ENCODE measurements at places on chromosomes 3 and 15. TPM values are rescaled to one million over a fixed set of nuclear protein-coding genes. Genes with fewer than 3 reads are reported as not detected.

Gene DUOXA2
- total RNA-seq = not detected

Gene EPHA6
- total RNA-seq = 0.28 TPM

GRCh38 chr3:104961851-104962250, 404.9 kb upstream of the ALCAM start:
- no peaks in the 10 kb centered on the region for H3K27me3 ChIP-seq
- no peak overlapping the region for H3K4me3 ChIP-seq
- peaks cover 3% of the 10 kb centered on the region for H3K4me1 ChIP-seq
- DNase-seq = peak; percentile 26
- no peak overlapping the region for H3K27ac ChIP-seq

DNA sequence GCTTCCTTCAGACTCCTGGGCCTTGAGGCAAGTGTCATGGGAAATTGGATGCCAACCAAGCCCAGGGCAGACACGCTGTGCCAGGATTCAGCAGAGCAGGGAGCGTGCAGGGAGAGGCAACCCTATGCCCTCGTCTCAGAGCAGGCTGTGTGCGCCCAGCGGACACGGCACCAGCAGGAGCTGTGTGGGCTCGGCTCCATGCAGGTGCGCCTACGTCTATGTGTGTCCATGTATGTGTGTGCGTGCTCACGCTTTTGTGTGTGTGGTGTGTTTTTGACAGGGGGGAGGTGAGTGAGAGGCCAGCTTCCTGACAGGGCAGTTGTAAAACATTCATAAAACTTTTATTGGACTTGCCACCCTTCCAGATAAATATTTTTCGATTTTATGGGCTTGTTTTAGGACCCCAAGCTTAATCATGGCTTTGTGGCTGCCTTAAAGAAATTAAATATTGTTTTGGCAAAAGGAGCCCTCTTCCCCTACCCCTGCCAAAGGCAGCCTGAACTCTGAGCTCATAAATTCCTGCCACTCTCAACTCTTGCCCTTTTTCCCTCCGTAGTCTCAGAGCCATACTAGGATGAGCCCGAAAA, 84.4 kb downstream of the DNAJB8 start:
- DNase-seq = peak; percentile 19
- peaks cover 7% of the 10 kb centered on the region for H3K4me1 ChIP-seq
- no peaks in the 10 kb centered on the region for H3K36me3 ChIP-seq
- H3K4me3 ChIP-seq = no peak overlapping the region
- H3K27ac ChIP-seq = no peak overlapping the region

DNA sequence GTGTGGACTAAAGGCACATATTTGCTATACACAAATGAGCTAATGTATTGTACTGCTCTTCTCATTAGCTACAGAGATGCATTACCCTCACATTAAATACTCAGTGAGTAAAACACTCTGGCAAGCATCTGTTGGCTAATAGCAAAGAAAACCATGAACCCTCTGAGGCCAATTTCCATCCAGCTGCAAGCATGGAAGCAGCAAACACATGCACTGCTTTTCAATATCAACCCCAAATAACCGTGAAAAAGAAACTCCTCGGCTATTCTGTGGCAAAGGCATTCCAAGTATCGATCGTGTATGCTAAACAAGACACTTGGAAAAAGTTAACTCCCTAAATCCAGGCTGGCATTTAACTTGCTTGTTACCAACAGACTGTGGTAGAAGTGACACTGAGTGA, 67.0 kb downstream of the PEAK1 start:
- H3K4me3 ChIP-seq = no peak overlapping the region
- no peaks in the 10 kb centered on the region for H3K27me3 ChIP-seq
- no peaks in the 10 kb centered on the region for H3K36me3 ChIP-seq
- DNase-seq = no peak
- peaks cover 4% of the 10 kb centered on the region for H3K4me1 ChIP-seq

DNA sequence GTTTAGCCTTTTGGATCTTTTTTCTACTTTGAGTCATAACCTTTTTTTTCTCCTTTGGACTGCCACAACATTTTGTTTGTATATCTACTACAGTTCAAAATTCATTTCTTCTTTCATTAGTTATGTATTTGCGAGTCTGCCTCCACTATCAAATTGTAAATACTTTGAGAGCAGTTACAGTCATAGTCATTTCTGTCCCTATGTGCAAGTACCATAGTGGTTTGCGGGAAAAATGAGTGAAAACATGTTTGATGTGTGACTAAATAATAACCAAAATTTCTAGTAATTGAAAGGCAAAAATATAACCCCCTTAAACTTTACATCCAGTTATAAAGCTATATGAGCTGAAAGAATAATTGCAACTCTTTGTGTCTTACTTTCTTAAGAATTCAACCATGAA, 45.8 kb upstream of the CCDC50 start:
- no peak overlapping the region for H3K27ac ChIP-seq
- no peak overlapping the region for H3K4me3 ChIP-seq
- H3K4me1 ChIP-seq = no peaks in the 10 kb centered on the region

Gene LRRC15
- total RNA-seq = not detected

Gene PLA2G4F
- total RNA-seq = not detected

GRCh38 chr3:77489216-77489615, 449.3 kb downstream of the ROBO2 start:
- no peaks in the 10 kb centered on the region for H3K36me3 ChIP-seq
- no peak overlapping the region for H3K27ac ChIP-seq
- H3K27me3 ChIP-seq = no peaks in the 10 kb centered on the region
- no peak for DNase-seq

GRCh38 chr3:110139821-110140220, 802.5 kb upstream of the DPPA4 start:
- H3K27ac ChIP-seq = no peak overlapping the region
- H3K27me3 ChIP-seq = no peaks in the 10 kb centered on the region
- H3K36me3 ChIP-seq = no peaks in the 10 kb centered on the region
- DNase-seq = no peak
- H3K4me1 ChIP-seq = no peaks in the 10 kb centered on the region

Gene CD86
- total RNA-seq = not detected

Gene PFN2
- total RNA-seq = 124 TPM

- H3K27me3 ChIP-seq = peaks cover 4% of the 10 kb centered on the region
- H3K27ac ChIP-seq = no peak overlapping the region
- no peaks in the 10 kb centered on the region for H3K4me1 ChIP-seq
- H3K4me3 ChIP-seq = no peak overlapping the region
- DNase-seq = no peak
Observed at GRCh38 chr15:36275656-36276055, 303.8 kb upstream of the CDIN1 start.

- H3K27ac ChIP-seq = no peak overlapping the region
- H3K36me3 ChIP-seq = no peaks in the 10 kb centered on the region
- DNase-seq = no peak
- H3K27me3 ChIP-seq = no peaks in the 10 kb centered on the region
Observed at GRCh38 chr3:100879195-100879810, 113.9 kb downstream of the ABI3BP start.

DNA sequence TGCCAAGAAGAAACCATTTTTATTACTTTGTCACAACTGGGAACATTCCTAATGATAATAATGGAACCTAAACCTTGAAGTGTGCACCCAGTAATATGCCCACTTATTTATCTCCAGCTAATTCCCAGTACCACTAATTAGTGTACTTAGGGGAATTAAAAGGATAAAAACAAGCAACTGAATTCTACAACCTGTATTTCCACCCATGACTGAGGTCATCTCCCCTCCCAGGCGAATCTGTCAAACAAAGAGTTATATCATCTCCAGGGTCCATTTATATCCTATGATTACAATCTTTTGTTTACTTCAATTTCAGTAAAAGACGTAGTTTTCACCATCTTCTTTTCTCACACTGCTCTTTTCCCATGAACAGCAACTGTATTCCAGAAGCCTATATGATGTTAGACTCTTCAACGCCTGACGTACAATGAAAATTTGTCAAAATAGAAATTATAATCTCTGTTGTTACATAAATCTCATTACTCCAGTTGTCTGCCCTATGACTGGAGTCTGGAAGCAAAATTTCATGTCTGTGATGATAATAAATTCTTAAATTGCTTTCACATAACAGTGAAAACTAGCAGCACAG, 177.6 kb downstream of the GOLIM4 start:
- no peak overlapping the region for H3K4me3 ChIP-seq
- no peak overlapping the region for H3K27ac ChIP-seq
- DNase-seq = no peak
- H3K27me3 ChIP-seq = peaks cover 2% of the 10 kb centered on the region
- H3K36me3 ChIP-seq = no peaks in the 10 kb centered on the region
- H3K4me1 ChIP-seq = no peaks in the 10 kb centered on the region

- peaks cover 2% of the 10 kb centered on the region for H3K4me1 ChIP-seq
- H3K36me3 ChIP-seq = no peaks in the 10 kb centered on the region
- DNase-seq = no peak
- peaks cover 12% of the 10 kb centered on the region for H3K27me3 ChIP-seq
Observed at GRCh38 chr3:72246685-72247084, 461.7 kb upstream of the PROK2 start.

DNA sequence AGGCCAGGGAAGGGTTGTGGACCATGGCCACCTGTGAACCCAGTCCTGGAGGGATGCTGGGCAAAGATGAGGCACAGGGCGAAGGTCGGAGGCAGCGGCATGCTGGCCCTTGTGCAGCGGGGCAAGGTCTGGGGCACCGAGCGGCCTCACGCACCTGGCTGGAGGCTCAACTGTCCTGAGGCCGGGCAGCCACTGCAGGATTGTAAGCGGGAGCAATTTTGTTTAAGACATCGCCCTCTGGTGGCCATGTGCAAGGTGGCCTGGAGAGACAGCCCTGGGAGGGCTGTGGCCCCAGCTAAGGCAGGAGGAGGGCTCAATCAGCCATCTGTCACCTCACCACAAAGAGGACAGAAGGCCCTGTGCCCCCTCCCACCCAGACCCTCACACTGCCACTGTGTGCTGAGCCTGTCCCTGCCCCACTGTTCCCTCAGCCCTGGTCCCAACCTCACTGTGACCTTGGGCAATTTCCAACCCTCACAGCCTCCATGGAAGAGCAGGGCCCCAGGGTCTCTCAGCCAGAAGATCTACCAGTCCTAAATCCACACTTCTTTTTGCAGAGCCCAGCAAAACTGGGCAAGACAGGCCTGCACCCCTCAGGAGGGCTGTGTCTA, 46.2 kb downstream of the TPRA1 start:
- H3K27me3 ChIP-seq = no peaks in the 10 kb centered on the region
- no peak overlapping the region for H3K4me3 ChIP-seq
- H3K27ac ChIP-seq = no peak overlapping the region
- peak; percentile 47 for DNase-seq
- H3K36me3 ChIP-seq = no peaks in the 10 kb centered on the region

- no peaks in the 10 kb centered on the region for H3K36me3 ChIP-seq
- no peak overlapping the region for H3K27ac ChIP-seq
- no peak for DNase-seq
- no peaks in the 10 kb centered on the region for H3K4me1 ChIP-seq
- H3K4me3 ChIP-seq = no peak overlapping the region
Observed at GRCh38 chr3:110272525-110272924, 799.1 kb upstream of the NECTIN3 start.

DNA sequence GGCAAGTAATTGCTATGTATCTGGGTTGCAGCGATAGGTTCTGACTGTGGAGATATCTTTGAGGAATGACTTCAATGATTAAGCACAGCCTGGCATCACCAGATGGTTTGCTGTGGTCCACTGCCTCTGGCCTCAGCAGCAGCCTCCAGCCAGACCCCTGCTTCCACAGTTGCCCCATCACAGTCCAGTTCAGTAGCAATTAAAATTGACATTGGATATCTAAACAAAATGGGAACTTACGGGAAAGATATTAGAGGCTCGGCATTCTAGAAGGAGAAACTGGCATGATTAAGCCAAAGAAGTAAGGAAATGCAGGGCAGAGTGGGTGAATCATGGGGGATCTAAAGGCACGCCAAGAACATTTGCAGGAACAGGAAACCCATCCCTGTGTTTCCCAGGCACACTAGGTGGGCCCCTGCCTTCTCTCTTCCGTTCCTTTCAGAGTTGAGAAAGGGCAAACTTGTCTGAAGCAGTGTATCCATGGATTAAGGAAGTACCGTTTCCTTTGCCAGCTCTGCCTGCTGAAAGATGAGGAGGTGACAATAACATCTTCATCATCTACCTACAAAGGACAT, 36.3 kb upstream of the SH3BP5 start:
- no peaks in the 10 kb centered on the region for H3K27me3 ChIP-seq
- H3K27ac ChIP-seq = peak overlapping the region; percentile 8
- peak; percentile 62 for DNase-seq
- no peak overlapping the region for H3K4me3 ChIP-seq
- H3K36me3 ChIP-seq = no peaks in the 10 kb centered on the region
- peaks cover 28% of the 10 kb centered on the region for H3K4me1 ChIP-seq

DNA sequence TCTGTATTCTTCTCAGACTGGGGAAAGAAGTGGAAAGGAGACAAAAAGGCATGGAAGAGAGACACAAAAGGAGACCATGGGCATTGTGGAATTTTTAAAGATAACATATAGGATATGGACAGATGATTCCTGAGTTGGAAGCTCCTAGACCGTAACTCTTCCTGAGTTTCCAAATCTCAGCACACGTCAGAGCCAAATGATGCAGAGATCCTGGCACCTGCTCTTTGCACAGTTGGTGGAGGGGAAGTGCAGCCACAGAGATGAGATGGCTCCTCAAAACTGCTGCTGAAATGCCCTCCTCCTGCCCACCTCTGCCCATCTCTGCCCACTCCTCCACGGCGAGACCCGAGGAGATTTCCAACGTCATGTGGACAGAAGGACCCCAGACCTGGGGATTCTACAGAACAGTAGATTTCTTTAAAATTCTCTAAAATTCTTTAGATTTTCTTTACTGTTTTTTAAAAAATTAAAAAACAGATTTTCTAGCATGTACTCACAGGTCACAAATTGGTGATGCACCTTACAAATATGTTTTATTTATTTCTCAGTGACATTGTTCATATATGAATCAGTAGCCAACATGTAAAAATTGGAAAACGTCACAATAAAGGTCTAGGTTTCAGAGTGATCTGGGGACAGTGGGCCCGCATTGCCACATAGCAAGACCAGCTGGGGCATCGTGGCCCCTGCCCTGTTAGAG, 8.1 kb downstream of the CPN2 start:
- no peak overlapping the region for H3K4me3 ChIP-seq
- no peaks in the 10 kb centered on the region for H3K4me1 ChIP-seq
- H3K36me3 ChIP-seq = no peaks in the 10 kb centered on the region
- peaks cover 2% of the 10 kb centered on the region for H3K27me3 ChIP-seq
- H3K27ac ChIP-seq = no peak overlapping the region

GRCh38 chr3:168157099-168157700, 61.5 kb upstream of the GOLIM4 start:
- no peaks in the 10 kb centered on the region for H3K36me3 ChIP-seq
- no peak overlapping the region for H3K27ac ChIP-seq
- no peak for DNase-seq
- no peaks in the 10 kb centered on the region for H3K4me1 ChIP-seq
- H3K27me3 ChIP-seq = peaks cover 4% of the 10 kb centered on the region

Gene PFKFB4
- 4.9 TPM for total RNA-seq

- peak; percentile 70 for DNase-seq
- H3K27ac ChIP-seq = peak overlapping the region; percentile 6
- H3K36me3 ChIP-seq = peaks cover 2% of the 10 kb centered on the region
- no peak overlapping the region for H3K4me3 ChIP-seq
- no peaks in the 10 kb centered on the region for H3K27me3 ChIP-seq
- H3K4me1 ChIP-seq = peaks cover 12% of the 10 kb centered on the region
Observed at GRCh38 chr3:114320246-114320645, 26.4 kb downstream of the TIGIT start.

Gene NANOGP8
- total RNA-seq = not detected

Data from endothelial cell of umbilical vein (primary cell).